ENCODE measurements at places on chromosomes 12 and 14.

DNA sequence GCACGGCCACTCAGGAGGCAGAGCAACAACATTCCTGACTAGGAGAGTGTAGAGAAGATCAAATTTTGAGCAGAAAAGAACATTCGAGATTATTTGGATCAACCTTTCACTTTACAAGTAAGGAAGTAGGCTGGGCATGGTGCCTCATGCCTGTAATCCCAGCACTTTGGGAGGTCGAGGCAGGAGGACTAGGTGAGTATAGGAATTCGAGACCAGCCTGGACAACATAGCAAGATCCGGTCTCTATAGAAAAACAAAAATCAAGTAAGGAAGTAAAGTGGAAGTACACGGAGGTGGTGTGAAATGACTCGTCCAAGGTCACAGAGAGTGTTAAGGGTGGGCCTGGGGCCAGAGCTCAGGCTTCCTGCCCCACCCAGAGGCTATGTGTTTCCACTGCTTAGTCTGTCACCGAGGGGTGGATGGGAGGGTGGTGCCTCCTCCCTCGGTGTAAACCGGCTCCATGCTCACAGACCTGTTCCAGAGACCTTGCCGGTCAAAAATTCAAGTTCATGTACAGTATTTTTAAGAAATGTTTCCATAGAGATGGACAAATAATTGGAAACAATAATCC is 51.9 kb downstream of the MAP1LC3B2 start:
- no peak for DNase-seq

GRCh38 chr14:33675415-33676130 is 275.3 kb downstream of the EGLN3 start:
- DNase-seq: no peak

GRCh38 chr12:58794859-58795258 is 125.4 kb downstream of the LRIG3 start:
- DNase-seq: no peak

- DNase-seq: no peak
Measured at GRCh38 chr12:93803424-93803807, 126.2 kb downstream of the CRADD start.

GRCh38 chr12:71105956-71106355 is 51.8 kb downstream of the TSPAN8 start:
- DNase-seq: no peak

- DNase-seq: no peak
Measured at GRCh38 chr14:77323571-77323970, 2.7 kb downstream of the GSTZ1 start.

- peak; percentile 78 for DNase-seq
Measured at GRCh38 chr14:49692811-49693734, at the start of gene KLHDC1. TSS of gene KLHDC1 (plus strand) at chr14:49693120. CDS start at chr14:49693195, 75 bp downstream.

- DNase-seq: no peak
Measured at GRCh38 chr12:45192707-45193106, 23.2 kb upstream of the ANO6 start.
